ENCODE measurements at places on chromosomes 13 and 19.

DNA sequence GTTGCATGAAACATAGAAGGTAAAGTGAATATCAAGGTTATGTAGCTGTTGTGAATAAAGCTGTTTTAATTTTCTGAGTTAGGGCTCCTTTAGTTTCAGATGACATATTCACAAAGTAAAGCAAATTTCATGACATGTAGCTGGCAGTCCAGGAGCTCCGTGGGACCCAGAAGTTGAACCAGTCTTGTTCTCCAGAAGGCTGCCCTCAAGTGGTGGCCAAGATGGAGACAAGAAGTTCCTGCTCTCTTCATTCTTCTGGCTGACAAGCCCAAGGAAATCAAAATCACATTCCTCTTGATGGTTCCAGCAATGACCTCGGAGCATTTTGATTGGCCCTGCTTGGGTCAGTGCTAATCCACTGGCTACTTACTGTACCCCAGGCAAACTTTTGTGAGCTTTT is 128.7 kb downstream of the LIG4 start:
- no peak for DNase-seq

DNA sequence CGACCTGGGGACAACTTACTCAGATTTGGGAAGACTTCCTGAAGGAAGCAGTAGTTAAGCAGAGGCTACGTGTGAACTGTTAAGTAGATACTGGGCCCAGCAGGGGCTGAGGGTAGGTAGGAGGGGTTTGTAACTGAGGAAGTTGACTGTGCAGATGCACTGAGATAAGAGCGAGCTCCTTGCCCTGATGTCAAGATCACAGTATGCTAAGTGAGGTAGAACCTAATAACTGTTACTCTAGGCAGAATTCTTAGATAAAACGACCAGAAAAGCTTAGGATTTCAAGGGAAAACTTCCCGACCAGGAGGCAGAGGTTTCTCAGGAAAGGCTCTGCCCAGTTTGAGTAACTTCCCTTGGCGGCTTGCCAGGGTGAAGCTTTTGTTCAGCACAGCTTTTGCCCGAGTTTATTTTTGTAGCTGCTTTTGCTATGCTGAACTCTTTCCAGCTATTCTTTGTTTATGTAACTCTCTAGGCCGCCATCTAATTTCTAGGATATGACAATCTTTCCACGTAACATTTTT is 632.1 kb downstream of the DIAPH3 start:
- no peak for DNase-seq

DNA sequence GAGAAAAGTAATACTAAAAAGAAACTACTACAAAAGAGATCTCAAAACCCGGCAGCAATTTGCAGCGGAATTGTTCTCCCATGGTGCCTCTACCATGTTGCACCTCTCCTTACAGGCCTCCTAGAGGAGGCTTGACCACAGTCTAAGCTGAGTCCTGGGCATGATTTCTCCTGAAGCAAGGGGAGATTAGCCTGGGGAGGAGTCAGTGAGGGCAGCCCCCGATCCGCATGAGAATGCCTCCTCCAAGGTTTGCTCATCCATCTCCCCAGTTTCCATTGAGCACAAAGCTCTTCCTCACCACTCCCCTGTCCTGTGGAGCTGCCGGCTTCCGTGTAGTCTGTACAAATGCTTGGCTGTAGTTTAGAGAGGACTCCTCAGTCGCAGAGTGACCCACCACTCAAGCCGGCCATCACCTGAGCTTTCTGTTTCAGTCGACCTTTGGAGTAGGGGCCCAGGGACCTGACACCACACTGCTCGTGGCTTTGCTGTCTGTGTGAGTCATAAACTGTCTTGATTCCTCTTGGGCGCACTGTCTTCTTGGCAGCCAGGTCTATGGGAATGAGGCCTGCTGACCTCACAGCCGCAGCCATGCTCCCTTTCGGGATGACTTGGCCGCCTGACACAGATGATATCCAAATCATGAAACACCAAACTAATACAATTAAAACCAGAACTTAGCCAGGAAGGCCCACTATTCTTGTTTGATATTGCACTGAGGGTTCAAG is 72.3 kb downstream of the C1QTNF9 start:
- DNase-seq: no peak

- DNase-seq: no peak
These were observed 145.0 kb downstream of the KDM4B start for GRCh38 chr19:5113633-5114586.

- DNase-seq: no peak
These were observed 142.3 kb upstream of the HTR2A start for GRCh38 chr13:47039106-47039505.

DNA sequence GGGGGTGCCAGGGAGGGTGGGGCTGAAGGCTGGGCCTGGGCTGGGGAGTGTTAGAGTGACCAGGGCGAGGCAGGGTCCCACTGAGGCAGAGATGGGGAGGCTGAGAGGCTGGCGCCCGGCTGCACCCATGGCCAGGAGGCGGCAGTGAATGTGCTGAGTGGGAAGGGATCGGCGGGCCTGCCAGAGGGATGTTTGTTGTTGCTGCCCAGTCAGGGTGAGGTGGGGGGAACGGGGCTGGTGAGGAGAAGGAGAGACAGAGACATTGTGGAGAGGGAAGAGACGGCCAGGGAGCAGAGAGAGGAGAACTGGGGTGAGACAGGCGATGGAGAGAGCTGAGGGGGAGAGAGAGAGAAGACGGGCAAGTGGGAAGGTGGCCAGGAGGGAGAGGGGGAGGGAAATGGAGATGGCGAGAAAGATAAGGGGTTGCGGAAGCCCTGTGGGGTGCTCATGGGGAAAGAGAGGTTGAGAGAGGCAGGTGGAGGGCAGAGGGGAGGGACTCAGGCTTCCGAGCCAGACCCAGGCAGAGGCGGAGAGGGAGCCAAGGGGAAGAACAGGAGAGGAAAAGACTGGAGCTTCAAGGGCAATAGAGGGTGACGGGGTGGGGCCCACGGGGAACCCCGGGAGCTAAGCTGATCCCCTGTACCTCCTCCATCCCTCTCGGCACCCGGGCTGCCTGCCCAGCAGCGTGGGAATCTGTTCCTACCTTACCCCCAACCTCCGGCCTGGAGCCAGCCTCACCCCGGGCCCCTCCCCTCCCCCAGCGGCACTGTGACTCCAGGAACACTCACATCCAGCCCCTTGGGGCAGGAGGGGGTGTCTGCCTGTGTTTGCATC is 690 bp upstream of the B3GNT8 start:
- DNase-seq: peak; percentile 24

GRCh38 chr19:4139614-4140236 is 13.7 kb upstream of the CREB3L3 start:
- DNase-seq: peak; percentile 75

GRCh38 chr19:43983544-43983911 is 460 bp upstream of the ZNF155 start:
- DNase-seq: no peak

- no peak for DNase-seq
These were observed 12.1 kb upstream of the CYP2A6 start for GRCh38 chr19:40862333-40862732.

DNA sequence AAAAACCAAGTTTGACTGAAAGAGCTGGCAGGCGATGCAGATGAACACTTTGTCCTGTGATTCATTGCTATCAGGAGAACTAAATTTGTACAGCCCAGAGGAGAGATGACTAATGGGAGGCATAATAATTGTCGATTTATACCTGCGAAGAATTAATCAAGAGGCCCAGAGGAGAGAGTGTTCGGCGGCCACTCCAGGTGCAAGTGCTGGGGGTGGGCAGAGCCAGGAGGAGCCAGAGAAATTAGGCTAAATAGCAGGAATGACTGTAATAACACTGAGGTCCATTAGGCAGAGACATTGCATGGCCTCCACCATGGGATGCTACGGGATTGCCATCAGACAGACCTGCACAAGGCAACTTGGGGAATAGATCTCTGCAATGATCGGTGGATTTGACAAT is 107.7 kb upstream of the UQCRFS1 start:
- DNase-seq: no peak

Measured in activated T-helper 9 cell treated with anti-CD3 and anti-CD28 coated beads, Interleukin-2, amount 50 U/mL, for 16 hours (primary cell).